Germinal center (tissue), 1 donor: ENCODE measurements at places on chromosomes 3 and 15.

DNA sequence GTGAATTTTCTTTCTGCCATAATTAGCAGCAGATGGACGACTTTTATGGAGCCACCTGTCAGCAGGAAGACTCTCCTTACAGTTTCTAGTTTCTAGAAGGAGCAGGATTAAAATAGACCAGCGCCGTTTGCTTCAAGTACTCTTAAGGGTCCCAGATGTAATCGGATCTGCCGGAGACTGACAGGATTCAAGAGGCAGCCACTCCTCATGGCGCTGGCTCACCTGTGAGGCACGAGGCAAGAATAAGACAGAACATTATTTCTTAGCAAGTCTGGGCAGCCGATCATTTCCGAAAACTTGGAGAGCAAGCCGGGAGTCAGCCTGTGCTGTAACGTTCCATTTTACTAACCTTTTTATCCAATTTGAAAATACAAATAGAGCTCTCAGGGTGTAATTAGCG is 410.4 kb upstream of the RORA start:
- DNase-seq = no peak

DNA sequence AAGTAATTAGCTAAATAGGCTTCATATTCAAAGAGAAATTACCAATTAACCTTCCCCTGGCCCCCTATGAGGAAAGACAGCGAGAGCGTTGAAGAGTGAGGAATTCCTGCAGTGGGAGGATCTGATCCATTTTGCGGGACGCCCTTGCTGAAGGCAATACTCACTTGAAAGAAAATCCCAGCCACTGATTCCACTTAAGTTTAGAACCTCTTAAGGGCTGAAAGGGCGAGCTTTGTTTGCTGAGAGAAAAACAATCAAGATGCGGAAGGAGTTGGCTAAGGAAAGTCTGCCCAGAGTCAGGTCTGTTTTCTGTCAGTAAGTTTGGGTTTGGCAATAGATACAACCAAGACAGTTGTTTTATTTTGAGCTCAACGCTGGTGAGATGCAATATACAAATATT is 102.8 kb upstream of the GBE1 start:
- DNase-seq = no peak

DNA sequence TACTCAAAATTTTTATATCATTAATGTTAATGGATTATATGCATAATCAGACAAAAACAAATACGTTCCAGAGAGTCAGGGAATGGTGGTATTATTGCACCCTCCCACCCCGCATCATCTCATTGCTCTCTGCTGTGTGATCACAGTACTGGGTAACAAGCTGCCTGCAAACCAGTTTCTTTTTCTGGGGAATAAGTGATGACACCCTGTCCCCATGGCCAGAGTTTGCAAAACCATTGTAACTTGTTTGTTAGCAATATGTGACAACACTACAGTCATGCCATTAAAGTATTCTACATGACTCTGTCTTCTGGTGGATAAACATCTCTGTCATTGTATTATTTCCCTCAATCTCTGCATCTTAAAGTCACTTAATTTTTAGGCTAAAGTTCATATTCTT is 39.5 kb downstream of the ZBTB38 start:
- DNase-seq = no peak

- DNase-seq = peak; percentile 16
Observed at GRCh38 chr3:151425627-151426340, 35.1 kb downstream of the IGSF10 start.

DNA sequence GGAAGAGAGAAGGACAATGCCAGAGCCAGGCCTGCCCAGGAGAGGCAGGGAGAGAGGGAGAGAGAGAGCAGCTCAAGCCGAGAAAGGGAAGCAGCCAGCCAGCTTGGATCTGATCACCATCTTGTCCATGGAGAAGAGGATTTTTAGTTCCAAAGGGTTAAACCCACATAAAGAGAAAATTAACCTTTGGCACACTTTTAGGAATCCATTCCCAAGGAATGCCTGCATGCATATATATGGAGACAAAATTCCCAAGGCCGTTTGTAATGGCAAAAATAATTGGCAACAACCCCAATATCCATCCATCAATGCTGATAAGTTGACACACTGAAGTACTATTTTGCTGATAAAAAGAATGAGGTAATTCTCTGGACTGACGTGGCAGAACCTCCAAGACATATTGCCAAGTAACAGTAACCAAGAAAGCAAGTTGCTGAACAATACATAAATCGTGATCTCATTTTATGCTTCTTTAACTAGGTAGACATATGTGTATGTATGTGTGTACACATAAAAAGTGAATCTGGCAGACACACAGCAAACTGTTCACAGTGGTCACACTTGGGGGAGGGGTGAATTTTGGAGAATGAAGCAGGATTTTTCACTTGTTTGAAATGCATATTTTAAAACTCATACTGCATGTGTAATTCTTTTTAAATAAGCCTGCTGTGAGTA is 7.5 kb upstream of the STRA6 start:
- no peak for DNase-seq

DNA sequence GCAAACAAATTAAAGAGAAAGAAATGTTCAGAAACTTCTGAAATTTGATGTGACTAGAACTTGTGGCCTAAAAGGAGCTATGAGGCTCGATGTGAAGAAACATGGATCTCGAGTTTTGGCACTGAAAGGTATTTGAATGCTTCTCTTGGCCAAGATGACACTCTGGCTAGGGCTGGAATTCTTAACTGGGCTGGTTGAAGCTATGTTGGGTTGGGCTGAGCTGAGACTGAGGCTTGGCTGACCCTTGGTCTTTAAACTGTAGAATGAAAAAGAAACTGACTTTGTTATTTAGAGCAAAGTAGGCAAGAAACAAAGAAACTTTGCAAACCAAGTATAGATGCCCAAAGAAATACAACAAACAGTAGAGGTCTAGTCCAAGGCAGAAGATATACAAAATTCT is 28.1 kb upstream of the CLDN16 start:
- no peak for DNase-seq

DNA sequence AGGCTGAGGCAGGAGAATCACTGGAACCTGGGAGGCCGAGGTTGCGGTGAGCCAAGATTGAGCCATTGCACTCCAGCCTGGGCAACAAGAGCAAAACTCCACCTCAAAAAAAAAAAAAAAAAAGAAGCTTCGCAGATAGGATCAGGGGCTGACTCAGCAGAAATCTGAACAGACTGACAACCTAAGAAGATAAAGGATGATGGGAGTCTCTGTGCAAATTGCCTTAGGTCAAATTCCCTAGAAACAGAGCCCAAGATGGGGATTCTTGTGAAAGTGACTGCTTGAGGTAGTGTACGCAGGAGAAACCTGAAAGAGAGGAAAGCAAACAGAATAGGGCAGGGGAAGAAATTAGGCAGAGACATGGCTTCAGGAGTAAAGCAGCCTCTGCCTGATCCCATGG is 160.8 kb upstream of the LRIG1 start:
- no peak for DNase-seq

- DNase-seq = no peak
Observed at GRCh38 chr15:50260969-50261496, 4.5 kb downstream of the HDC start.

- DNase-seq = no peak
Observed at GRCh38 chr15:98139337-98139736, 178.8 kb downstream of the ARRDC4 start.

DNA sequence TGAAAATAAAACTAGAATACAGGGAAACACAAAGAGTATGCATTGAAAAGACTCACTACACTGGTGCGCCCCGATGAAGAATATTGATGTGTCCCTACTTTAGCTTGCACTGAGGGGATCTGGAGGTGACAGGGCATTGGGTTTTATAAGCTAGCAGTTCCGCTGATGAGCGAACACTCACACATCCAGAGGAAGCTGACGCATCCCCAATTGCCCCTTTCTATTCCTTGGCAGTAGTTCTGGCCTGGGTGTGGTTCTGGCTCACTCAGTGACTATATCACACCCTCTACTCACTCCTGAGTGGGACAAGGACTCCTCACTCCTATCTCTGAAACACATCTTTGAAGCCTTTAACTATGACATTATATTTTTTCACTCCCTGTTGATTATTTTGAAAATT is 71.0 kb downstream of the B3GNT5 start:
- DNase-seq = no peak

- no peak for DNase-seq
Observed at GRCh38 chr3:52175416-52176179, 21.4 kb upstream of the POC1A start.

- peak; percentile 77 for DNase-seq
Observed at GRCh38 chr15:68054628-68055223, 611 bp downstream of the PIAS1 start.

- peak; percentile 27 for DNase-seq
Observed at GRCh38 chr3:12796171-12797123, at the start of gene CAND2. CAND2 (plus strand) TSS chr3:12796680; CDS start chr3:12796721, 41 bp downstream.

GRCh38 chr3:194675081-194675640 is 3.2 kb upstream of the LSG1 start:
- no peak for DNase-seq

DNA sequence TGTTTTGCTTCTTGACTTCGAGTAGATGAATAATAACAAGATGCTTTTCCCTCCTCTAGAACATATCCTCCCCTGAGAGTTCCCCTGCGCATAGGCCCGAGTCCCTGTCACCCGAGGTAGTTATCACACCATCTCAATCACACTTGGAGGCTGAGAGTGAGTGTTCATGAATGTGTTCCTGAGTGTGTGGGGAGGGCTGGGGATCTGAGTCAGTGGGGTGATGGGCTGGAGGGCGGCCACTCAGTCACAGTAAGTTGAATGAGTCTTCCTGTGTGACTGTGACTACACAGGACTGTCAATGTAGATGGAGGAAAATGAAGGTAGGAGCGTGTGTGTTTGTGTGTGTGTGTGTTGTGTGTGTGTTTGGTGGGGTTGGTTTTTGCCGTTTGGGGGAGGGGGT is 71.0 kb downstream of the SETD5 start:
- DNase-seq = no peak

DNA sequence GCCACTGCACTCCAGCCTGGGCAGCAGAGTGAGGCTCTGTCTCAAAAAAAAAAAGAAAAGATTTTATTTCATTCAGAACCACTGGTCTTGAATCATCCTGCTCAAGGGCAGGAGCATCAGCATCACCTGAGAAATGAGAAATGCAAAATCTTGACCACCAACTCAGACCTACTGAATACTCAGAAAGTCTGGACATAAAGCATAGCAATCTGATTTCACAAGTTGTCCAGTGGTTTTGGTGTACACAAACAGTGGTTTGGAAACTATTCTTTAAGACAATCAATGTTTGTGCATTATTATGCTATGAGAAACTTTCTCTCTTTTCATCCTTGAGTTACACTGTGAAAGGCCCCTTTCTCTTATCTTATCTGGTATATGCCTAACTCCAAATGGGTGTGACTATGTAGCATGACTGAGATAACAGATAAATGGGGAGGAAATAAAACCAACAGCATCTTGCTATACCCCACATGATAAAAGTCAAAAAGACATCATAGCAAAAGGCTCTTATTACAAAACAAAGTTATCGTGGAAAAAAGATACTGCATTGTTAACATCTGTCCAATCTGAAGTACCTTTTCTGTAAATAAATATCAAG is 174.2 kb upstream of the STT3B start:
- no peak for DNase-seq

DNA sequence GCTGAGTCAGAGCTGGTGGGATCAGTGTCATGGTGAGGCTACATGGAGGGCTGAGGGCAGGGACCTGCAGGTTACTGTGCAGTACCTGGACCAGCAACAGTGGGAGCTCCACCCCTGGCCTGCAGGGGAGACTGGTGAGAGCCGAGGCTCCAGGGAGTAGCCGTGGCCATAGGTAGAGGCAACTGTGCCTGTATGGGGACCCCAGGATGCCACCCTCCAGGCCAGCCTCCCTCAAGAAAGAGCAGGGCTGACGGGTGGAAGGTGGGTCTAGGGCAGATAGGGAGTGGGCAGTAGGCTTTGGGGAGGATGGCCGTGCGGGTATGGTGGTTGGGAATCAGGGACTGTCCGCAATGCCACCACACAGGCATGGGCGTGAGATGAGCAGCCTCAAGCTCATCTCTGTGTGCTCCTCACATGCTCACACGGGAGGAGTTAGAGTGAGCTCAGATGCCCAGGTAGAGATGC is 35.5 kb downstream of the FBLN2 start:
- DNase-seq = no peak

- DNase-seq = no peak
Observed at GRCh38 chr3:65848024-65848423, 190.7 kb downstream of the MAGI1 start.

- DNase-seq = no peak
Observed at GRCh38 chr3:71160785-71161546, 422.6 kb downstream of the FOXP1 start.

DNA sequence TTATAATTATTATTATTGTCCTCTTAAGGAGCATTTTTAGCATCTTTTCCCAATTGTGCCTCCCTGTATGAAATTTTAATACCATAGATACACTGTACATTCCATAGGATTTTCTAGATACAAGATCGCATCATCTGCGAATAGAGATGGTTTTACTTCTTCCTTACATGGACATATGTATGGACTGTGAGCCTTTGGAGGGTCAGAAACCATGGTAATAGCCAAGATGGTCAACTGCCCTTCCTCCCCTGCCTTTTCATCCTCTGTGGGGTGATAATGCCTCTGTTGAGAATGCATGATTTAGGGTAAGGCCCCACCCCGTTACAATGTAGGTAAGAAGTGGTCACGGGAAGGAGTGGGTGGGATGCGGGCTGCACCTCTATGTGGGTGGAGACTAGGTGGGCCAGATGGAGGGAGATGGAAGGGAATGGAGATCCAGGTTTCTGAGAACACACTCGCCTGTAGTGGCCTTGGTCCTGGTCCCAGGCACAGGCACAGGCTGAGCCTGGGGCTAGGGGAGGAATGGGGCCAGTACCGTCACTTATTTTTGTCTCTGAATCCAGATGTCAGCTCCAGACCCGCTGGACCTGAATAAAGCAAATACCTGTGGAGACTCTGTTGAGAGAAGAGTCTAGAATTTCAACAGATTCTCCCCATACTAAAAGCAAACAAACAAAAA is 31.7 kb downstream of the GOLGA6A start:
- DNase-seq = no peak

DNA sequence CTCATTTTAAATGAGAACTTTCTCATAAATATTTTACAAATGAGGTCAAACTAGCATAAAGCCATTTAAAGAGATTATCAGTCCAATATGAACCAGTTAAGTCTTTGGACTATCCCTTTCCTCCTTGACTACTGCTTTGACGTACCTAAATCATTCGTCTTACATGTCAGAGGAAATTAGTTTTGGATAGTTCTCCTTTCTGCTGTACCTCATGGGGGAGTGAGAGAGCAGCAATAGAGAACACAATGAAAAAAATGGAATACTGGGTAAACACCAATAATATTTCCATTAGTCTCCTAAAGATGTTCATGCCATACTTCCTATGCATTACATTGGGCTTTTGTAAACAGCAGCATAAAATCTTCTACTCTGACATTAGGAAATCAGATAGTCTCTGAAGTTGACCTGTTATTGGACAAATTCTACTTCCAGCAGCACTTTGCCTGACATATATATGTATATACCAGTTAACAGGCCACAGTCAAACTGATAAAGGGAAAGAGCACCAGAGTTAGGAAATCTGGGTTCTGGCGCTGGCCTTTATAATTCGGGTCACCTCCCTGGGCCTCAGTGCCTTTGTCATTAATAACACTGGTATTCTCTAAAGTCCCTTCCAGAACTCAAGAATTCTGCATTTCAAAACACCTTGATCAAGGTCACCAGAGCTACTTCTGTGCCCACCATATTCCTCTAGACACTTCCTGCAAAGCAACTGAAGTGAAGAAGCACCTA is 26.8 kb downstream of the TIMMDC1 start:
- DNase-seq = no peak
